Fibroblast of skin of left quadriceps (primary cell): ENCODE measurements at places on chromosomes 11 and 22.

DNA sequence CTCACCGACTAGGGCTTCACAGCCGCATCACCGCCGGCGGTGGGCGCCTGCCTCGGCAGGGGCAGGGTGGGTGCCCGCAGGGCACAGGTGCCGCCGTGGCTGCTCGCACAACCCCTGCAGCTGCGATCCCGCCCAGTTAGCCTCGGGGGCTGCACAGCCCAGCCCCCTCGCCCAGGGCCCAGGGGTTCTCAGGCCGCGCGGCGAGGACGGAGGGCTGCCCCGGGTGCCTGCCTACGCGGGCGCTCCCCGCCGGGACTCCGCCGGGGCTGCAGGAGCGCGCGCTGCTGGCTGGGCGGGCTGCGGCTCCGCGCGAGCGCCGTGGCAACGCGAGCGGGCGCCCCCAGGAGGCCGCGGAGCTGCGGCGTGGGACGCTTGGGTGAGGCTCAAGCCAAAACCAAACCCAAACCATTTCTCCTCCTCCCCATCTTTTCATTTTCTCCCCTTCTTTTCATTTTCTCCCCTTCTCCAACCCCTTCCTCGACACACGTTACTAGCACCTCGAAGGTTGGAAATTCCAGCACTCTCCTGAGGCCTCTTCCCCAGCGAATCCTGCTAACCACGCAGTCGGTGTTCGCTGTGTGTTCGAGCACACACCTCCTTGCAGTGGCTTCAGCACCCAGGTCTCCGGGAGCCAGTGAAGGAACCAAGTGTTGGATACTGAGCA lies at the start of gene MICAL3:
Gene MICAL3, minus strand, starts transcription at position 286 of the 664 bp plus-strand sequence. CDS start 117,749 bp downstream, outside the sequence.
- no peak for DNase-seq

DNA sequence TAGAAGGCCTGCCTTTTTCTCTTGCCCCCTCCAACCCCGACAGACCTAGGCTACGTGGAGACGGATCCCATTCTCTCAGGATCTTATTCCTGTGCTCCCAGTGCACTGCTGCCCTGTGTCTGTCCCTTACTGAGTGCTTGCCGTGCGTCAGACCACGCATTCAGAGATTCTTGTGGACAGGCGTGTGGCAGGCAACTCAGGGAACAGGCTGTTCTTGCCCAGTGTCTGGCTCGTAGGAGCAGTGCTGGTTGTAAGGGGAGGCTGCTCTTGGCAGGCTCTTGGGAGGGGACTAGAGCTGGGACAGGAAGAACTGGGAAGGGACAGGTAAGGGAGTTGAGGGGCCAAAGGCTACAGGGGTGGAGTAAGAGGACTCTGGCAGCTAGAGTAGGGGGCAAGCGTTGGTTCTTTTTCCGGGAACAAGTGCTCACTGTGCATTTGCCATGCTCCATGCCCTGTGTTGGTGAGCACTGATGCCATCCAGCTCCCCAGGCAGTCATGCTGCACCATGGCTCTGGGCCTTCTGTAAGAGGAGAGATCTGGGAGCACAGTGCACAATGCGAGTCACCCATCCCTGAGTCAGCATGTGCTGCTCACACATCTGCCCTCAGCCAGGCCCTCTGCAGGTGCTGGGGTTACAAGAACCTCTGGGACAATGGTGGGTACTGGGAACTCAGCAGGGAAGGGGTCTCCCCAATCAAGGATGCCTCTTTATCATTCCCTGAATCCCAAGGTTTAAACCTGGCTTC lies 119.1 kb downstream of the TBC1D22A start:
- no peak for DNase-seq

- DNase-seq = no peak
Measured at GRCh38 chr11:62193952-62194351, 3.9 kb downstream of the SCGB1D1 start.

- DNase-seq = no peak
Measured at GRCh38 chr22:17639247-17639741, 737 bp downstream of the BCL2L13 start.

GRCh38 chr11:112024178-112024772 lies 933 bp upstream of the DLAT start:
- no peak for DNase-seq

DNA sequence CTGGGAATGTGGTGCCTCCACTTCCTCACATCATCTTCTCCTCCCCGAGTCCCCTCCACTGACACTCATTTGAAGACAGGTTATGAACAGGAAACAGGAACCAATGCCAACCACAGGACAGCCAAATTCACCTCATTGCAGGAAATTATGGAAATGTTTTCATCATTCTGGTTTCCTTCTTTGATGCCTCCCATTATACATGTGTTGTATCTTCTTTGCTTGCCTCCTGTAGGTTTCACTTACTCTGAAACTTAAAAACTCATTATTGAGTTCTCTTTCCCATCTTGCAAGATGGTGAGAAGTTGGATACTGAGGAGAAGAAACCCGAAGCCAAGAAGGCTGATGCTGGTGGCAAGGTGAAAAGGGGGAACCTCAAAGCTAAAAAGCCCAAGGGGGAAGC lies 108.5 kb downstream of the PHF21B start:
- no peak for DNase-seq

GRCh38 chr11:46162700-46163099 lies 41.4 kb upstream of the PHF21A start:
- no peak for DNase-seq

- peak; percentile 3 for DNase-seq
Measured at GRCh38 chr11:78952890-78953289, 378.2 kb upstream of the NARS2 start.

GRCh38 chr11:35433588-35433987 lies 14.2 kb upstream of the SLC1A2 start:
- no peak for DNase-seq

DNA sequence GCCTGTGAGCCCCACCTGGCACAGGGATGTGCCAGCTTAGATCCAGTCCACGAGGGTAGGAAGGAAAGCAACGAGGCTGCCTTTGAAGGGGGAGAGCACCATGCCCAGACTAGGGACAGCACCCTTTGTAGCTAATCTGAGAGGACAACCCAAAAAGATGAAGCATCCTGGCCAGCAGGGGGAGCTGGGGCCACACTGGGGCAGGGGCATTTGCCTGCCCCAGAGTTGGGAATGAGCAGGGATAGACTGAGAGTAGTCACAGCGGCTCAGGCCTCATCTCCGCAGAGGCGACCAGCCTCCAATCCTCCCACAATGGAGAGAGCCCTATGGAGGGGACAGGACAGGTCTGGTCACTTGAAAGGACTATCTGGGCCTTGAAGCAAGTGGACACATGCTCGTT lies 16.4 kb downstream of the LMO1 start:
- DNase-seq = no peak

- DNase-seq = no peak
Measured at GRCh38 chr11:131692961-131693360, 322.5 kb downstream of the NTM start.

DNA sequence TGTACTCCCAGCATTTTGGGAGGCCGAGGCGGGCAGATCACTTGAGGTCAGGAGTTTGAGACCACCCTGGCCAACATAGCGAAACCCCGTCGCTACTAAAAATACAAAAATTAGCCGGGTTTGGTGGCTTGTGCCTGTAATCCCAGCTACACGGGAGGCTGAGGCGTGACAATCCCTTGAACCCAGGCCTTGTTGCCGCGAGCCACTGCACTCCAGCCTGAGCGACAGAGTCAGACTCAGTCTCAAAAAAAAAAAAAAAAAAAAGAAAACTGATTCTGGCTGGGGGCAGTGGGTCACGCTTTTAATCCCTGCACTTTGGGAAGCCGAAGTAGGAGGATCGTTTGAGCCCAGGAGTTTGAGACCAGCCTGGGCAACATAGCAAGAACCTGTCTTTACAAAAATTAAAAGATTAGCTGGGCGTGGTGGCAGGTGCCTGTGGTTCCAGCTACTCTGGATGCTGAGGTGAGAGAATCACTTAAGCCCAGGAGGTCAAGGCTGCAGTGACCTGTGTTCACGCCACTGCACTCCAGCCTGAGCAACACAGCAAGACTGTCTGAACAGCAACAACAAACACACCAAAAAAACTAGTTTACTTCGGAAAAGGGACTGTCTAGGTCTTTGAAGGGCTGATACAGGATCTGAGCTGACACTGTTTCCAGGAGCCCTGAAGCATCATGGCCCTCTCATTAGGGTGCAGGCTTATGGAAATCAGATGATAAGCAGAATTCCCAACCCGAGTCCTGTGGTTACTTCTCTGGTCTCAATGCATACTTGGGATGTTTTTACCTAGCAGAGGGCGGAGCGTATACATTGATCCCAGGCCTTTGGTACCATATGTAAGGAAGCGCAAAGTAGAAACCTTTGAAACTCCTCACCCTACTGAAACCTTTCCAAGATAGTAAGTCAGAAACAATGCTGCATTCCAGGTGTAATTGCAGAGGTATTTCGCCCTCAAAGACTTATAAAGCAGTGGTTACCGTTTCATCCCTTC lies 1.8 kb upstream of the CHKB start:
- no peak for DNase-seq

DNA sequence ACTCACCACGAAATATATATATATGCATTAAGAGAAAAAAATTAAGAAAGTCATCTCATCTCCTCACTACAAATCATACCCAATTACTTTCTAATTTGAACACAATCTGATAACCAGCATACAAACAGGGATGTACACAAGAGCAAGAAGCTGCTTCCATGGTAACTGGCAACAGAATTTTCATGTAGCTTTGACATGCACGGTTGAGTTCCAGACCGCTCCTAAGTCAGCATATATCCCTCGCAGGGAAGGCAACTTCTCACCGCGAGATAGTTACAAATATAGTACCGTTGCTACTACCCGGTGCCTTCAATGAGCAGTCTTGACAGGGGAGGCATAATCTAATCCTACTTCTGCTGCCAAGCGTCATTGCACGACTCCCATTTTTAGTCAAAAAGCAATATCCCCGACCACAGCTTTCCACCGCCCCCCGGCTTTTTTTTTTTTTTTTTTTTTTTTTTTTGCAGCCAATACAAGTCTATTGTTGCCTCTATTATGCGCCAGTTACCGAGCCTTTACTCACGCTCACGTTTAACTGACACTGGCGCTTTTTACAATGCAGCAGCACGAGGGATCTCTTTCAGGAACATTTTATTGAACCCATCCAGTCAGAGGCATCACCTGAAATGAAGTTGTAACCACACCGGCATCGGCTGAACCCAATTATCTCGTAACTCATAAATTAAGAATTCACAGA lies 2.2 kb downstream of the CADM1 start:
- no peak for DNase-seq

DNA sequence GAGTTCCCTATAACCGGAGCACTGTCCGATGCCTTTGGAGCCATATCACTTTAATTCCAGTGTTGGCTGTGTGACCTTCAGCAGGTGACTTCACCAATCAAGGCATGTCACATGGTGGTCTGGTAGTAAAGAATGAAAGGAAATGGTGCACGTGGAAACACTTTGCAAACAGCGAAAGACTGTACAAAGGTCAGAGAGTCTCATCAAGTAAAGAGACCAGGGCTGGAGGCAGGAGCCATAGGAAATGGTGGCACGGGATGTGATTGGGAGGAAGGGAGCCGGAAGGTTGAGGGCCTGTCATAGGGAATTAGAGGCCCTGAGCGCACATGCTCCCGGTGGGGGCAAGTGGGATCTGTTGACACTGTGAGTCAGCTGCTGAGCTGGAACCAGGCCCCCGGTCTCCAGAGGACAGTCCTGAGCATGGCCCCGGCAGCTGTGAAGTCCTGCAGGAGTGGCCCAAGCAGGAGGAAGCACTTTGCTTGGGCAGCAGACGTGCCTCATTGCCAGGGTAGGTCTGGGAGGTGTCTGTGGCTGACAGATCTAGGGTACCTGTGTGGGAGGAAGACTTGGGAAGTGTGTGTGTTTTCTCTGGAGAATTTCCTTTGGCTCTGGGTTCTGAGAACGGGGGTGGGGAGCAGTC lies 2.0 kb downstream of the DAGLA start:
- DNase-seq = no peak

DNA sequence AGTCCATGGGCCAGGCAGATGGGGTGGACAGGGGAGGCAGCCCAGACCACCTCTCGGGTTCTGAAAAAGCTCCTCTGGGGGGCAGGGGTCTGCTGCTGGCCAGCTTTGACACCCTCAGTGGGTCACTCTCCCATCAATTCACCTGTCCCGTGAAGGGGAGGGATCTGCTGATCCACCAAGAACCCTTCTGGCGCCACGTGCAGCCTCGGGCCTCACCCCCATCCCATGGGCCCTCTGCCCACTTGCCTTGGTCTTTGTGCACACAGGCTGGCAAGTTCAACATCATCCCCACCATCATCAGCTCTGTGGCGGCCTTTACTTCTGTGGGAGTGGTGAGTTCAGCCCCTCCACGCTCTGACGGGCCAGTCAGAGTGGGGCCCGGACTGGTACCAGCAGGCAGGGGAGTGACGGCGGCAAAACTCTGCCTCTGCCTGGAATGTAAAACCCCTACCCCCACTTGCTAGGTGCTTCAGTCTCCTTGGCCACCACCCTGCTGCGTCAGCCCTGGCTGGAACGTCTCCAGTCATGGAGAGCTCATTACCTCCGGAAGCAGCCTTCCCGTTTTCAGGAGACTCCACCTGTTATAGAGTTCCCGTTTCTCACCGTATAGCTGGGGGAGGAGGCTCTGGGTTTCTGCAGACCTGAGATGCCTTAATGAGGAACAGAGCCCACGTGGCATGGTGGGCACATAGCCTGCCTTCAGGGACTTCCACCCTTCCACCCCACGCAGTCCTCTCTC lies 12.7 kb downstream of the PRG3 start:
- DNase-seq = no peak

GRCh38 chr22:37383341-37383740 lies 43.9 kb downstream of the ELFN2 start:
- DNase-seq = no peak

DNA sequence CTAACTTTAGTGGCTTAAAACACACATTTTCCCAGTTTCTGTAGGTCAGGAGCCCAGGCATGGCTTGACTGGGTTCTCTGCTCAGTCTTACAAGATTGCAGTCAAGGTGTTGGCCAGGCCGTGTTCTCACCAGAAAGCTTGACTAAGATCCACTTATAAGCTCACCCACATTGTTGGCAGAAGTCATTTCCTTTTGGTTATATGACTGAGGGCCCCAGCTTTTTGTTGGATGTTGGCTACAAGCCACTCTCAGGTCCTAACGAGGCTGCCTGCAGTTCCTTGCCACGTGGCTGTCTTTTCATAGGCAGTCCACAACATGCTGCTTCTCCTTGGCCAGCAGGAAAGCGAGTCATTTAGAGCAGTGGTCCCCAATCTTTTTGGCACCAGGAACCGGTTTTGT lies 79.3 kb upstream of the CRTAM start:
- no peak for DNase-seq

GRCh38 chr22:44413211-44413610 lies 84.8 kb downstream of the RTL6 start:
- DNase-seq = no peak

DNA sequence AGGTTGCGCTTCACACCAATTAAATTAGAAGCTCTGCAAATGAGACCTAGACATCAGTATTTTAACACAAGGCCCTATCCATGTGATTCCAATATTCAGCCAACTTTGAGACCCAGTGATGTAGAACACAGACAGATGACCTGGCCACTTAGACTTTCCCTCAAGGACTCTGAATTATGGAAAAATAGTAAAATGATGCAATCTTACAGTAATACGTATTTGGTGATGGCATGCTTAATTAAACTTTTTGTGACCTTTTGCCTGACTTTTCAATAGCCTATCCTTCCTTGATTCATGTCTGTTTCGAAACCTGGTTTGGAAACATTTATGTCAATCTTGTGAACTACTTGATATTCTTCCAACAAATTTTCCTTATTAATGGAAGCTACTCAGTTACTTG lies 521.2 kb downstream of the KCNA4 start:
- no peak for DNase-seq
